ENCODE measurements at places on chromosomes 2 and 18.

DNA sequence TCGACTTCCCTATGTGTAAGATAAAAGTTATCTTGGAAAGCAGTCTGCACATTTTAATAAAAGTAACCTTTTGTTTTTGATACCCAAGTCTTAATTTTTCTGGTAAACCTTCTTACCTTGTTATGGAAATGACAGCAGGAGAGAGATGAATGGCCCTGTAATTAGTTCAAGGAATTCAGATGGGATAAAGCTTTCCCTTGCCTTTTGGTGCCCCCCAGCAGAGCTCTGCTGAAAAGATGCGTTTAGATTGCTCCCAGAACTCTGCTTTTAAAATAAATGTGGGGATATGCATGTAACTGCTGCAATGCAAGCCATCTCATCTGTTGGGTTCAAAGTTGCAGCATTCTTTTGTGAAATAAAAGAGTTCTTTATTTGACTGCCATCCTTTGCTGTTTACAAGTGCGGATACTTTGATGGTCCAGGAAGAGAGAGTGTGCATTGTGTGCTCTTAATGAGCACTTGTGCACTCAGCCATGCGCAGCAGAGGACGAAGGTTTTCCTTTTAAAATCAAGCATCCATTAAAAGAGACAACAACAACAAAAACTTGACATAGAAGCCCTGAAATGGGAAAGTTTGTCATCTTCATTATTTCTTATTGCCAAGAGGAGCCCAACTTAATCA is 176.7 kb upstream of the ST6GAL2 start:
- DNase-seq = no peak

GRCh38 chr18:57776354-57776753 is 26.8 kb downstream of the ATP8B1 start:
- no peak for DNase-seq

GRCh38 chr2:39631718-39632117 is 34.0 kb upstream of the TMEM178A start:
- DNase-seq = peak; percentile 62

DNA sequence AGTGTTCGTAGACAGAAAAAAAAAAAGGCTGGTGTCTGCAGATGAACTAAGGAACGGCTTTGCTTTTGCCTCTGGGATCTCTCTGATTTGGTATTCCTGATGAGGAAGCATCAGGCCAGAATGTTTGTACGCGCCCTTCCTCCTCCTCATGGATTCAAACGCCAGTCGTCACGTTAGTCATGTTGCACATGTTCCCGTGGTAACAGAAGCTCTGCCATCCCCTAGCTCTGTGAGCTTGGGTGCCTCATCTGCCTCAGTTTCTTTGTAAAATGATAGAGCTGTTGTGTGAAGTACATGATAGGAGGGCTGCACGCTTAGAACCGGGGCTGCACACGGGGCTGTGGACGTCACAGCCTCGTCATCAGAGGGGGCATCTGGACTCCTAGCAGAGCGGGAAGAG is 47.0 kb downstream of the TSHZ1 start:
- DNase-seq = no peak

DNA sequence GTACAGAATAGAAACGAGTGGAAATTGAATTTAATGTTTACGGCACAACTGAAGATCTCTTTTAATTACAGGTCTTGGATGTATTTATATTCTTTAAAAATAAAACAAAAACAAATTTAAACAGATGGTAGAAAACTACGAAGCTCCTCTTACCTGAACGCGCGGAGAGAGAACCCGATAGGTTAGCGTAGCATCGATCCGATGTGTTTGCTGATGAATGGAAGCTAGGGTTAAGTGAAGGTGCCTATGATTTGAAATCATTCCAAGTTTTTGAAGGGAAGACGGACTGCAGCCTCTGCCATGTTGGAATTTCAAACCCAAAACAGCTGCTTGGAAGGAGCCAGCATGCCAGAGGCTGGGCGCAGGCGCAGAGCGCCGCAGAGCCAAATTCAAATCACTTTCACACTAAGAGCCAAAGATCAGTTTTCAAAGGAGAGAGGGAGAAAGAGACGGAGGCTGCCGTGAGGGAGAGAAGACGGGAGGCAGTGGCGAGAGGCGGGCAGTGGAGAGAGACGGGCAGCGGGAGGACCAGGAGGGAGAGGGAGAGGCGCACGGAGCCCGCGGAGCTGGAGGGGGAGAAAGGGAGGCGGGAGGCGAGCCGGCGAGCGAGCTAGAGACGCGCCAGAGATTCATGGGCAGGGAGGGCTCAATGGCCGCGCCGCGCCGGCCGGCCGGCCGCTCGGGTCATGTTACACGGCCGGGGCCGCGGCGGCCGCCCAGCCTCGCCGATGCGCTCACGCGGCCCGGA is at the start of gene FIGN:
Gene FIGN (minus strand): TSS at position 324 of the 748 bp plus-strand sequence. CDS start 1,081 bp downstream, outside the sequence.
- DNase-seq = no peak

GRCh38 chr2:133571249-133571648 is 3.0 kb upstream of the NCKAP5 start:
- DNase-seq = no peak

DNA sequence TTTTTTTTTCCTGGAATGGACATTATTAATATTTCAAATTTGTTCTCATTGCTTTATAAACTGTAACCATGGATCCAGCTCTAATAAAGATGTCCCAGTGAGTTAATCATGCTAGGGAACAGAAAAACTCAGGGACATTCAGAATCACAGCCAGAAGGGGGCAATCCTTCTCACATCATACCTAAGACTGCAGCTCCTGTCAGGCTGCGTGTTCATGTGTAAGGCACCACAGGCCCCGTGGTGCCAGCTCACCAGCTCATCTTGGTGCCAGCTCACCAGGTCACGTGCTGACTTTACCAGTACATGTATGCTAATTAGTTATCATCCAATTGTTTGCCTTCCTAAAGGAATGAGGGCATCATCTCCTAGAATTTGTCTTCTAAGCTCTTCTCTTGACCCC is 84.7 kb upstream of the NEDD4L start:
- peak; percentile 46 for DNase-seq

GRCh38 chr2:237290261-237290660 is 123.7 kb downstream of the COL6A3 start:
- no peak for DNase-seq

DNA sequence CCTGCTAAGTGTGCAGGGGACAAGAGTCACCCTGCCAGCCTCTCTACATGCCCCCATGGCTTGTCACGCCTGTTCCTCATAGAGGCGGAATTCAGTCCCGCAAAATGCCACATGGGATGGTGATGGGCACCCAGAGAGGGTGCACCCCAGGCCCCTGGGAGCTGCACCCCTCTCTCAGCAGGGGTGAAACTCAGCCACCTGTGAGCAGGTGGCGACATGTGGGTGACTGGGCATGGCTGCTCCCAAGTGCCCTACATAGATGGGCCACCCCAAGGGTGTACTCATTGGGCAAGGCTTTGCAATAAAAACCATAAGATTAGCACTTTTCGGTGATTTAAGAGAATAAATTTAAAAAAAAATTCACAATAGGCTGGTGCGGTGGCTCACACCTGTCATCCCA is 6.3 kb downstream of the HS6ST1 start:
- DNase-seq = no peak

DNA sequence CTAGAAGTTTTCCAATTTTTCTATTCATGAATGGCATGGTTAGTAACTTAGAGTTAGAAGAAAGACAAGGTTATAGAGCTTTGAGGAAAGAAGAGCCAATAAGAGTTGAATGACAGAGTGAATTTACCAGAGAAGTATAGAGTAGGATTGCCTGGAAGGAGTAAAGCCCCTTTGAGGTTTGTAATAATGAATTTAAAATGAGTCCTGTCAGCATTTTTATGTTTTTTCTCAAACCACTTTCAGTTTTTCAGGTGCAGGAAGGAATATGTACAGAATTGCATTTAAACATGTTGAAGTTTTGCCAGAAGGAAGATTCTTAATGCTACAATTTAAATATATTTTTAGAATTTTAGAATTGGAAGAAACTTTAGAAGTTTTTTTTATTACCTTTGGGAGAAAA is 408.3 kb downstream of the DSC3 start:
- no peak for DNase-seq

DNA sequence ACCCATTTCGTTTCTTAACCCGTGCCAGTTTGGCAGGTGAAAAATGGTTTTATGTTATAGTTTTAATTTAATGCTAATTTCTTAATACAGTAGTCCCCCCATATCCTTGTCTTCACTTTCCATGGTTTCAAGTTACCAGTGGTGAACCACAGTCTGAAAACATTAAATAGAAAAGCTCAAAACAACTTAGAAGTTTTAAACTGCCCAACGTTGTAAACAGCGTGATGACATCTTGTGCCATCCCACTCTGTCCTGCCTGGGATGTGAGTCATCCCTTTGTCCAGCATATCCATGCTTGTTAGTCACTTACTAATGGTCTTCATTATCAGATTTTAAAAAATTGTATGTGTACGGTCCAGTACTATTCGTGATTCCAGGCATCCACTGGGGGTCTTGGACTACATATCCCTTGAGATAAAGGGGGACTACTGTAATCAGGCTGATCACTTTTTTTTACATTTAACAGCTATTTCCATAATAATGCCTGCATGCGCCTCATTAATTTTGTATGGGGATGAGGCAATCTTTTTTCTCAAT is 31.9 kb downstream of the SLC66A3 start:
- peak; percentile 80 for DNase-seq

DNA sequence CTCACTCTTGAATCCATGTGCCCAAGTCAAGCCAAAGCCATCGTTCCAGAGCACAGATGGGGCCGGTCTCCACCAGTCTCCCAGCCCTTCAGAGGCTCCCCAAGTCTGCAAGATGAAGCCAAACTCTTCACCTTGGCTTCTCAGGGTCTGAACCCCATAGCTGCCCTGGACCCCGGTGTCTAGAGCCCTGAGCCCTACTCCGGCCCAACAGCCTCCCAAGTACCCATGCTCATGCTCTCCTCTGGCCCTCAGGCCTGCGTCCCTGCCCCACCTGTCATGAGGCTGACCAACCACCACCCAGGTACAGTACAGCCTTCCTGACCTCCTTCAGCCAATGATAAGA is 46.0 kb downstream of the ZNF516 start:
- DNase-seq = no peak

DNA sequence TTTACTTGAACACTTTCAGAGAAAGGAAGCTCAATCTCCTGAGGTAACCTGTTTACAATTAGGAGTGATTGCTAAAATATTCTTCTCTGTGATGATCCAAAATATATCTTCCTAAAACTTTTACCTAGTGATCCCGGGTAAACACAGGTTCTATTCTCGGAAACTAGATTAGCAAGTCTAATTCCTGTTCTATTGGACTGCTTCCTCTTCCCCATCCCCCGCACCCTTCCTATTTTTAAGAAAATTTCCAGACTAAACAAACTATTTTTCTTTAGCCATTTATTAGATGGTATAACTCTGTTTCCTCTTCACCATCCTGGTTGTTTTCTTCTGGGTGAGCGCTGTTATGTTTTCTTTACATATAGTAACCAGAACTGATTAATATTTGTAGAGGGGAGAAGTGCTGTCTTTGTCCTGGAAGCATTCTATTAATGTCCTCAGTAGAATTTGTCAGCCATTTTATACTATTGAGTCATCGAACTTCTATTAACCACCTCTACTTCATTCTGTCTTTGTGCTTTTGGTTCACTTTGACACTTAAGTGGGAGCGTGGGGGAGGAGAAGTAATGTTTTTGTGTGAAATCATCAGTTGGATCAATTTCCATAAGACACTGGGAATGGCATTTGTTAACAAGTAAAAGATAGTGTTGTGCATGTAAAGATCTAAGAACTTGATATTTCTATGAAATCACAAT is 31.8 kb downstream of the CREB1 start:
- peak; percentile 32 for DNase-seq
